ENCODE measurements at places on chromosomes 4 and X. TPM values are rescaled to one million over a fixed set of nuclear protein-coding genes. Genes with fewer than 3 reads are reported as not detected.

The KLHL13 gene
- total RNA-seq = 0.82 TPM

The PRPS2 gene
- 26.8 TPM for total RNA-seq

The TEX11 gene
- total RNA-seq = not detected

The HPF1 gene
- 11.3 TPM for total RNA-seq

The MAD2L1 gene
- total RNA-seq = 16.9 TPM

Measured in bladder microvascular endothelial cell (primary cell).